ENCODE measurements at places on chromosomes 2 and 18.

- DNase-seq = no peak
These were observed 81.0 kb upstream of the BCL11A start for GRCh38 chr2:60634438-60634837.

DNA sequence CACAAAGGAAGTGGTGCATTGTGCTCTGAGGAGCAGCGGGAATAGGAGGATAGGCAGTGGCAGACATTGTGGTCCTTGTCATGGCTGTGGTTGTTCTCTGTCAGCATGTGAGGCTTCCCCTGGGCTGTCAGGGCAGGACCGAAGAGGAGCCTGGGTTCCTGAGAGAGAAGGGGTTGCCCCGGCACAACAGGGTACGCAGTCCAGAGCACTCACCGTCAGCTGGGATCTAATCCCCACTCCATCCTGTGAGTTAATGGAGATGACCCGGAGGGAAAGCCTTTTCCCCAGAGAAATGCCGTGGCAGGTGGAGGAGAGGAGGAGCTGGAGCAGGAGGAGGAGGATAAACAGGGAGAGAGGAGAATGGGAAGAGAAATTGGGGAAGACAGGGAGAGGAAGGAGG, 396.7 kb upstream of the HS6ST1 start:
- no peak for DNase-seq

GRCh38 chr2:37795938-37796337, 124.5 kb upstream of the CDC42EP3 start:
- DNase-seq = no peak

DNA sequence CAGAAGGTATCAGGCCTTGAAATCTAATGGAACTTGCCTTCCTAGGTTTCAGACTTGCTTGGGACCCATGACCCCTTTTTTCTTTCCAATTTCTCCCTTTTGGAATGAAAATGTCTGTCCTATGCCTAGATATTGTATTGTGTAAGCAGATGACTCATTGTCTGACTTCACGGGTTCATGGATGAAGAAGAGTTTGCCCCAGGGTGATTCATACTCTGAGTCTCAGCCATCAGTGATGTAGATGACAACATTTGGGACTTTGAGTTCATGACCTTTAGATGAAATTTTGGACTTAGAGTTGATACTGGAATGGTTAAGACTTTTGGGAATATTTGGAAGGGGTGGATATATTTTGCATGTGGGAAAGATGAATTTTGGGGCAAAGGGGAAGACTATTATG, 11.2 kb upstream of the SCYGR5 start:
- no peak for DNase-seq

DNA sequence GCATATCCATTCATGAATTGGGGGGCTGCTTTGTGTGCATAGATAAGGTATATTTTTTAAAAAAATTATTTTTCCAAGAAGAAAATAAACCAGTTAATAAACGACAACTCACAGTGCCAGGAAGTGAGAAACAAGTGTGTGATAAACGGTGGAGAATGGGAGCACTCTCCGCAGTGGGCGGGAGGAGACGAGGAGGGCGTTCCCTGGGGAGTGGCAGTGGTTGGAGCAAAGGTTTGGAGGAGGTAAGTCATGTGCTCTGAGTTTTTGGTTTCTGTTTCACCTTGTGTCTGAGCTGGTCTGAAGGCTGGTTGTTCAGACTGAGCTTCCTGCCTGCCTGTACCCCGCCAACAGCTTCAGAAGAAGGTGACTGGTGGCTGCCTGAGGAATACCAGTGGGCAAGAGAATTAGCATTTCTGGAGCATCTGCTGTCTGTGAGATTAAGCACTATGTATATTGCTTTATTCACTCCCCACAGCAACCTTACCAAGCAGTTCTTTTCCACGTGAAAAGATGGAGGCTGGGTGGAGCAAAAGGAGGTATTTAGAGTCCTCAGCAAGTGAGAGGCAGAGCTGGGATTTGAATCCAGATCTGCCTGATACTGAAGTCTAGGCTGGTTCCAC, 27.0 kb upstream of the CASP8 start:
- DNase-seq = peak; percentile 87

DNA sequence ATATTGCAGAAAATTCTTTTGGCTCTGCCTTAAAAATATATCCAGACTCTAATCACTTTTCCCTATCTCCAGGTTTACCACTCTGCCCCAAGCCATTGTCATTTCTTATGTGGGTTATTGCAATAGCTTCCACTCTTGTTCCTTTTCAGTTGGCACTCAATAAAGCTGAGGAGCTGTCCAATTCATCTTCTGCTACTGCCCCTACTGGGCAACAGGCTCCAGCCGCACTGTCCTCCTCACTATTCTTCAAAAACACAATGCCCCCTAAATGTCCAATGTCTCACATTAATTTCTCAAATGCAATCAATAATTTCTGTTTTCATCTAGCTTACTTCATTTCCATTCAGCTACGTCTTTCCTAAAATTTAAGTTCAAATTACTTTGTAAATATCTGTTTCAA, 1262.5 kb upstream of the CDH2 start:
- DNase-seq = no peak

DNA sequence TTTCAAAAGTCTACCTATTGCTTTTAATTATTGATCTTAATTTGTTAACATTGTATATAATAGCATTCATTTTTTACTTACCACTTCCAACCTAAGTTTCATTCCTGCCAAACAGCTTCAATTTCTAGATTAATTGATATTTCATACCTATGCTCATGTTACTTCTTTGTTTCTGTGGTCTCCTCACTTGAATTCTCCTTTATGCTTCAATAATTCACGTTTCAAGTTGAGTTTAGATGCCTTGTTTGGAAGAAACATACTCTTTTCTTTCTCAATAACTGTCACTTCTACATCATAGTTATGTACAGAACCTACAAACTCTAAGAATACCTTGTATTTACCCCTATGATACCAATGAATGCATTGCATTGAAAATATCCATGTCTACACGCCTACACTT, 862.2 kb upstream of the LRATD1 start:
- no peak for DNase-seq

DNA sequence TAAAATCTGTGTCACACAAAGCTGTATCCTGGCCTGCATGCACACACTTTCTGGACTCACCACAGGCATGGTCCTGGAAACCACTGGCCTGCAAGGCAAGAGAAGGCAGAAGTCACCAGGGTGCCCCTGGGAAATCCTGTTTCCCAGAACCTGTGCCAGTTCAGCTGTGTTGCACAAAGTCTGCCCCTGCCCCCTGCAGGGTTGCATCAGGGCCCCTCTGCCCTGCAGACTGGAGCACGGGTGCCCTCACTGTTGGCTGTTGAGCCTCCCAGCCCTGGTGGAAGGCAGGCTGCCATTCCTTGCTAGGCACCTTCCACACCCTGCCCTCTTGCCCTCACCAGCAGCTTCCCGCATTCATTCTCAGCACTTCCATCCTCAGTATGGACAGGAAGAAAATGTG, 18.0 kb upstream of the TUBB6 start:
- no peak for DNase-seq

GRCh38 chr2:148903979-148904378, 29.0 kb downstream of the KIF5C start:
- peak; percentile 59 for DNase-seq

GRCh38 chr2:210169516-210170195, 1.6 kb downstream of the KANSL1L start:
- DNase-seq = no peak

DNA sequence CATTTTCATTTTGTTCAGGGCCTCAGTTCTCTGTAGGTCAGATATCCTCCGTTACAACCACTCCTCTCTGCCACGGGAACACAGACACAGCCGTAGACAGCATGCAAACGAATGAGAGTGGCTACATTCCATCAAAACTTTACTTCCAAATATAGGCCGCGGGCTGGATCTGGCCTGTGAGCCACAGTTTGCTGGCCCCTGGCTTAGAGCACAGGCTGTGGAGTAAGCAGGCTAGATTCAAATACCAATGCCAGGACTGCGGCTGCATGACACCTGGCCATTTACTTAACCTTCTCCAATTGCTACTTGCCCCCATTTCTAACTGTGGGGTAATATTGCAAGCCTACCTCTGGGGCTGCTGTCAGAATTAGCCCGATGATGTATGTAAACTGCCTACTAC, 325.8 kb upstream of the POU3F3 start:
- no peak for DNase-seq

DNA sequence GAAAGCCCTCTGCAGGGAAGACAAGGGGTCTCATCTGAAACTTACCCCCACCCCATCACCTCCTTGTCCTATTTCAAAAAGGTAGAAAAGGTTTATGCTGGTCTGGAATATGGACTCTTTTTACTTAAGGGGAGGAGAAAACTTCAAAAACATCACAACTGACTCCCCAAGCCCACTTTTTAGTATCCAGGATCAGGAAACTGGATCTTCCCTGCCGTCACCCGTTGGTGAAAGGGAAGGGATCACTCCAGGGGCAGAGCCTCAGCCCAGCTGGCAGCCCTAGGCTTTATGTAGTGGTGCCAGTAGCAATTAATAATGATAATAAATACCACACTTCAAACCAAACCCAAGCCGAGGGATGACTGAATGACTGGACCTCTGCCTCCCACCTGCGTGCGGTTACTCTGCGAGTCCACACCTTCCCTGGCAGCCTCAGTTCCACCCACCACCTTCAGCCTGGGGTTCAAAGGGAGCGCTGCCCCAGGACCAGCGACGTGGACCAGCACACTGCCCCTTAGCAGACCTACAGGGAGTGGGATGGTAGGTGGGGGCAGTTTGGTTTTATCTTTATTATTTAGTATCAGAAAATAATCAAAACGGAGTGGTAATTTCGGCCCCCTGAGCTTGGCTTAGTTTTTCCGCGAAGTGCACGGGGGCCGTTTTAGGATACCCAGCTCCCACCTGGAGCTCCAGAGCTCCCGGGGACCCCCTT, 4.9 kb upstream of the GATA6 start:
- DNase-seq = no peak

GRCh38 chr2:175383286-175383685, 201.8 kb upstream of the ATP5MC3 start:
- DNase-seq = no peak

DNA sequence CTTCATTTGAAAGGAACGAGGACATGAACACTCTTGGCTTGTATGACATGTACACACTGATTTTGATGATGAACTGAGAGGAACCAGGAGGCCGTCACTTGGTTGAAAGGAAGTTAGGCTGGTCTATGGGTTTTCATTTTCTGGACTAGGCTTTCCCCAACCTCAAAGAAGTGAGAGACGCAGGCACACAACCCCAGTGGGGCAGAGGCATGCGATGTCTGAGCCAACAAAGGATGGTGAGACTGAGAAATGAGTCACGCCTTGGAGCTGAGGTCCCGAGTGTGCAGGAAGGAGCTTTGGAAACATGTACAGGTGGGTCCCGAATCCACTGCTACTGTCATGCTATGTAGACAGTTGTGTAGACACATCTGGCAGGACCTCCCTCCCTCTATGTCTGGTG, 24.1 kb downstream of the SIGLEC15 start:
- DNase-seq = no peak

GRCh38 chr2:160317181-160318099, 117.4 kb upstream of the ITGB6 start:
- no peak for DNase-seq

- peak; percentile 75 for DNase-seq
These were observed 298.8 kb downstream of the ZNF407 start for GRCh38 chr18:74896390-74896991.

DNA sequence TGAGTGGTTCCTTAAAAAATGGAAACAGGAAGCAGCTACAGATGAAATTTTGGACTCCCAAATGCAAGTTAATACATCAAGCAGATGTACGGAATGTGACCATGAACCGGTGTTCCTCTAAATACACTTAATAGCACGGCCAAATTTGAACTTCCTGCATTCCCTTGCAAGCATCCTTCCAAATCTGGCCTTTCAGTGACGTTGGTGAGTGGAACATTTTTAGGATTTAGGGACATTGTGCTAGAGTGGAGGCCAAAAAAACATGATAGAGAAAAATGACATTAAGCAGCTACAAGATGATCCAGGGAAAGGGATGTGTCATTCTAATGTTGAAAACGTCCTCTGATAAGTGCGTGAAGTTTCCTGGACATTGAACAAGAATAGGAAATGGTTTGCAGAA, 62.1 kb downstream of the CTAGE1 start:
- no peak for DNase-seq

- DNase-seq = no peak
These were observed 137.7 kb upstream of the HDAC4 start for GRCh38 chr2:239538357-239539052.

- DNase-seq = no peak
These were observed 41.2 kb downstream of the SP100 start for GRCh38 chr2:230457073-230457768.

DNA sequence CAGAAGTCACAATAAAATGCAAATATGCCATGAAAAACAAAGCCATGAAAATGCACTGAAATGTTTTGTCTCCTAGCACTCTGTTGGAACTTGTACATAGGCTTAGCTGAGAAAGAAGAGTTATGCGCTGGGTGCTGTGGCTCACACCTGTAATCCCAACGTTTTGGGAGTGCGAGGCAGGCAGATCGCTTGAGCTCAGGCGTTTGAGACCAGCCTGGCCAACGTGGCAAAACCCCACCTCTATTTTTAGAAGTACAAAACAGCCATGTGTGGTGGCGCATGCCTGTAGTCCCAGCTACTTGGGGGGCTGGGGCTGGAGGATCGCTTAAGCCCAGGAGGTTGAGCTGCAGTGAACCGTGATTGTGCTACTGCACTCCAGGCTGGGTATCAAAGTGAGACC, 39.9 kb downstream of the IRS1 start:
- DNase-seq = no peak

DNA sequence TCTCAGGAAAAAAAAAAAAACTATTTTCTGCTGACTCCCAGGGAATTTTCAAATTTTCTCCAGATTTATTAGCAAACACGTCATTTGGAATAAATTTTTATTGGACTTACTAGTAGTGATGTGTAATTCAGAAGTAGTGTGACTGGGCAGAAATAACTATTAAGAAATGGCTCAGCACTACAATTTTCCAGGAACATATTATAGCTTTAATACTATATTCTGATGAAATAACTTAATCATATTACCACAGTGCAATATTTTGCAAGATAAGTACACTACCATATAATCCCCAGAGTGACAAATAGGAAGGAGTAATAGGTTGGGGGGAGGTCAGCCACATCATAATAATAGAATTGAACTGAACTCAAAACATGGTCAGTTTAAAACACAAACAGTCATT, 19.7 kb upstream of the TNFAIP6 start:
- no peak for DNase-seq

DNA sequence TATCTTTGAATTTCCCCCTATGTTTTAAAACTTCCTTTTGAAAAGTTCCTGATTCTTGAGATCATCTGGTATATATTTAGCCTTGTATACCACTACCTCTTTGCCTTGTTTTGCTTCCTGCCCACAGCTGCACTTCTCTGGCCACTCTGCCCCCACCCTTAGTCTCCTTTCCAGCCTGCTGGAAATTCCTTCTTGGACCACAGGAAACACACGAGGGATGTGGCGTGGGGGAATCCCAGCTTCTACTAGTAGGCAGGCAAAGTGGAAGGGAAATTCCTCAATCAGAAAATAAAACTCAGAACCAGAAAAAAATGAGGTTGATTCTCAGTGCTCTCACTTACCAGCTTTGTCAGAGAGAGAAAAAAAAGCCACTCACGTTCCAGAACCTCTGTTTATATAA, 13.4 kb downstream of the IL18RAP start:
- no peak for DNase-seq

- DNase-seq = no peak
These were observed 113.6 kb downstream of the RNF144A start for GRCh38 chr2:7030810-7031209.

- no peak for DNase-seq
These were observed 123.9 kb downstream of the RDH14 start for GRCh38 chr2:18436503-18437005.

Measured in NCI-H2081 (cell line).